ENCODE measurements at places on chromosomes 6 and 20. TPM values are rescaled to one million over a fixed set of nuclear protein-coding genes. Genes with fewer than 3 reads are reported as not detected.

DNA sequence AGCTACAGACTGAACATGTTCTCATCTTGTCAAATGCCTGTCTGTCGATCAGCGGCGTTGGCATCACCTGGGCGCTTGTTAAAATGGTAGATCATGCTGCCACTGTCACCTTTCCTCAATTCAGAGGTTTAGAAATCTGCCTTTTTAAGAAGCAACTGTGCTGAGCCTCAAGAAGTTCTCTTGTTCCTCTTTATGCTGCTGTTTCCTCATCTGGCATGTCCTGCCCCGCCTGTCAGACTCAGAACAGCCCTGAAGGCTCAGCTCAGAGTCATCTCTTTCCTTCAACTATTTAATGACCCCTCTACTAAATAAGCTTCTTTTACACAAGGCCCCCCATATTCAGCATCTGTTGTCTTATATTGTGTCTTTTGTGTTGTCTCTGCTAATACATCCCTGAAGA, 368.2 kb downstream of the EPM2A start:
- H3K4me1 ChIP-seq: no peaks in the 10 kb centered on the region
- H3K27ac ChIP-seq: no peak overlapping the region
- no peak overlapping the region for H3K4me3 ChIP-seq
- no peaks in the 10 kb centered on the region for H3K27me3 ChIP-seq

- no peak for DNase-seq
- H3K4me3 ChIP-seq: no peak overlapping the region
- H3K27me3 ChIP-seq: no peaks in the 10 kb centered on the region
- no peak overlapping the region for H3K27ac ChIP-seq
- H3K4me1 ChIP-seq: no peaks in the 10 kb centered on the region
Observed at GRCh38 chr6:47004463-47004862, 37.7 kb downstream of the ADGRF1 start.

DNA sequence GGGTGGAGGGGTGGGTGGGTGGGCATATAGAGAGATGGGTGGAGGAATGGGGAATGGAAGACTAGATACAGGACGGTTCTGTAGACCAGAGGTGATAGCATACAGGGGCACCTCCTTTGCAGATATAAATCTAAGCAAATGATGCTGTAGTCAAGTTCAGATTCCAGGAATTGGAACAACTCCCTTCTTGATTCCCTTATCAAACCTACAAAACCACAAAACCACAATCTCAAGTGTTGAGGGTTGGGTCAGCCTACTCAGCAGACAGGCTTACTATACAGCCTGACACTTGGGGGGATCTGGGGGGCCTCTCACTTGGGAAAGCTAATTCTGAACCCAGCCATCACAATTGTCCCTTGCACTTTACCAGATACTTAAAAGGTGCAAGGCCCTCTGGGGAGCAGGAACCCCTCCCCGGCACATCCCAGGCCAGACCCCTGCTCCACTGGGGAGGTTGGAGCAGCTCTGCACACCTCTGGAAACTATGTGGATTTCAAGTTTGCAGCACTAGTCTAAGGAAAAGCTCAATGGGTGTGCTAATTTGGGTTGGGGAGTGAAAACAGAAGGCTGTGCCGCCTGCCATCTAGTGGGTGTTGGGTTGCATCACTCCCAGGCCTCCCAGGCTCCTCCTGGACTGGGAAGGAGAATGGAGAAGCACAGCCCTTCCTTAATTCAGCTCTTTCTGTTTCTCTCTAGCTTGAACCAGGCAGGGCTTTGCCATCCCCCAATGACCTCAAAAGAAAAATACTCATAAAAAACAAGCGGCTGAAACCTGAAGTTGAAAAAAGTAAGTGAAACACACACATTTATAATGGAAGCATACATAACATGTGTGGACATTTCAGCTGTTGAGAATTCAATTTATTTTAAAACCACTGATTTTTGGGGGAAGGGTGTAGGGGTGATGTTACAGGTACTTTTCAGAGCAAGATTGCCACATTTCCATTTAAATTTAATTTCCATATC, 121.2 kb upstream of the LAMP5 start:
- H3K27ac ChIP-seq: no peak overlapping the region
- H3K27me3 ChIP-seq: no peaks in the 10 kb centered on the region
- no peaks in the 10 kb centered on the region for H3K36me3 ChIP-seq
- DNase-seq: no peak
- no peaks in the 10 kb centered on the region for H3K4me1 ChIP-seq

DNA sequence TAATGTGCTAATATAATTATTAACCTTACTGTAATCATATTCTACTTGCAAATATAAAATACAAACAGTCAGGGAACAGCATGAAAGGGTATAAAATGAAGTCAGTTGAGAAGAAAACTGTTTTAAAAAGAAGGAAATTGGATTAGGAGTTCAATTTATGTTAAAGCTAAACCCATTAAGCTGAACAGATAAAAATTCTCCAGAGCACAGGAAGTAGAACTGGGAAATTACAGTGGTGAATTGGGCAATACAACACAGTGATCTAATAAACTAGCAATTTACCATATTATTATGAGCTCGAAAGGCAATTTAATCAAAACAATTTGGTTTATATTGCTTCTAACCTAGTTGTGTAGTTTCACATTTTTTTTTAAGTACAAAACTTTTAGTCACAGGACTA, 407.4 kb upstream of the RGS17 start:
- H3K4me3 ChIP-seq: no peak overlapping the region
- no peak for DNase-seq
- H3K27ac ChIP-seq: no peak overlapping the region
- H3K36me3 ChIP-seq: no peaks in the 10 kb centered on the region

- H3K4me3 ChIP-seq: no peak overlapping the region
- DNase-seq: no peak
- H3K36me3 ChIP-seq: no peaks in the 10 kb centered on the region
- H3K27me3 ChIP-seq: no peaks in the 10 kb centered on the region
Observed at GRCh38 chr20:33830371-33830770, 19.2 kb downstream of the CHMP4B start.

DNA sequence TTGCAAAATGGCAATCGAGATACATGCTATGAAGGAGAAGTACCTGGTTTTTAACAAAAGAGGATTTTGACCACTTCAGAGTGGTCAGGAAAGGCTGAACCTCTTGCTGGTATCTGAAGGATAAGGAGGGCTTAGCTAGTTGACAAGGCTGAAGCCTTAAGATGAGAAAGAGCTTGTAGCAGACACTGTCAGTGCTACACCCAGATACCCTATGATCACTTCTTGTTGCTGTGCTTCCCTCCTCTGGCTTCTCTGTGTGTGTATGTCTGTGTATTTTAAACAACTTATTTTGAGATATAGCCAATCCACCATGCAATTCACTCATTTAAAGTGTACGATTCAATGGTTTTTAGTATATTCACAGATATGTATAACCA, 38.9 kb upstream of the TGM2 start:
- DNase-seq: no peak
- no peaks in the 10 kb centered on the region for H3K4me1 ChIP-seq
- no peak overlapping the region for H3K27ac ChIP-seq
- H3K36me3 ChIP-seq: no peaks in the 10 kb centered on the region
- H3K27me3 ChIP-seq: no peaks in the 10 kb centered on the region

- no peak overlapping the region for H3K4me3 ChIP-seq
- H3K4me1 ChIP-seq: no peaks in the 10 kb centered on the region
- no peaks in the 10 kb centered on the region for H3K27me3 ChIP-seq
Observed at GRCh38 chr20:62280303-62280702, 22.5 kb upstream of the ADRM1 start.

- no peaks in the 10 kb centered on the region for H3K27me3 ChIP-seq
- no peak overlapping the region for H3K27ac ChIP-seq
- no peak for DNase-seq
- H3K4me1 ChIP-seq: no peaks in the 10 kb centered on the region
- H3K4me3 ChIP-seq: no peak overlapping the region
- no peaks in the 10 kb centered on the region for H3K36me3 ChIP-seq
Observed at GRCh38 chr20:906001-906520, 10.1 kb downstream of the ANGPT4 start.

GRCh38 chr6:144216668-144217218, 66.4 kb downstream of the STX11 start:
- DNase-seq: no peak
- peak overlapping the region; percentile 78 for H3K4me3 ChIP-seq
- H3K27ac ChIP-seq: peak overlapping the region; percentile 84
- H3K27me3 ChIP-seq: no peaks in the 10 kb centered on the region
- peaks cover 24% of the 10 kb centered on the region for H3K4me1 ChIP-seq

DNA sequence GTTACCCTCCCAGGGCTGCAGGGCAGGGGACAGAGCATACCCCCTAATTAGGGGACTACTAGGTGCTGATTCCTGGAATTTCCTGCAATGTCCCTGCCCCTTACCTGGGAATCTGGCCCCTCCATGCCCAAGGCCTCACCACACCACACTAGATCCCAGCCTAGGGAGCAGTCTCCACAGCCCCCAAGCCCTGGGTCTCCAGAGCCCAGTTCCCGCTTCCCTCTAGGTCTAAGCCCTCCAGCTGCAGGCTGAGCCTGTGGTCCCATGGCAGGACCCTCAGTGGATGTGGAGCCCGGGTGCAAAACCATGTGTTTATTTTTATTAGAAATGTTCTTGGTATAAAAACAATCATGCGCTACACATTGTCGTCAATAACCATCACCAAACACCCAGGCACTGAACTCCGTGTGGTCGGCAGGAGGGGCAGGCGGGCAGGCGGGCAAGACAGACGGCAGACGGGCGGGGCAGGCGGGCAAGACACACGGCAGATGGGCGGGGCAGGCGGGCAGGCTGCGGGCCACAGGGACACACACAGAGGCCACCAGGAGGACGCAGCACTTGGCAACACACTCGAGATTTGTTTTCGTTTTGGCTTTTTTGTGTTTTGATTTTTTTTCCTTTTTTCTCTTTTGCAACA, 124.2 kb downstream of the GRM4 start:
- no peaks in the 10 kb centered on the region for H3K4me1 ChIP-seq
- DNase-seq: no peak
- H3K4me3 ChIP-seq: no peak overlapping the region
- no peaks in the 10 kb centered on the region for H3K36me3 ChIP-seq

DNA sequence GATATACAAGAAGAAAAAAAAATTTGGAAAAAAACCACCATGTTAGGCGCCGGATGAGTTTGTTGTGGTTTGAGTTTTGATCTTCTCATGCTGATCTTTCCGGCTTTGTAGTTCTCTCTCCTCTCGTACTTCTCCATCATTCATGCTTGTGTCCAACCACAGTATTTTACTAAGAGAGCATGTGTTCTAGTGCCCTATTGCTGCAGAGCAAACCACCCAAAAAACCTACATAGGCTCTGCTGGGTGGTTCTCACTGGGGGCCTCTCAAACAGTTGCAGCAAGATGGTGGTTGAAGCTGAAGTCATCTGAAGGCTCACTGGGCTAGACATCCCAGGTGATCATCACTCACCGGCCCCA, 404.2 kb downstream of the PLCB1 start:
- H3K27me3 ChIP-seq: no peaks in the 10 kb centered on the region
- no peak for DNase-seq
- no peaks in the 10 kb centered on the region for H3K4me1 ChIP-seq
- H3K4me3 ChIP-seq: no peak overlapping the region

DNA sequence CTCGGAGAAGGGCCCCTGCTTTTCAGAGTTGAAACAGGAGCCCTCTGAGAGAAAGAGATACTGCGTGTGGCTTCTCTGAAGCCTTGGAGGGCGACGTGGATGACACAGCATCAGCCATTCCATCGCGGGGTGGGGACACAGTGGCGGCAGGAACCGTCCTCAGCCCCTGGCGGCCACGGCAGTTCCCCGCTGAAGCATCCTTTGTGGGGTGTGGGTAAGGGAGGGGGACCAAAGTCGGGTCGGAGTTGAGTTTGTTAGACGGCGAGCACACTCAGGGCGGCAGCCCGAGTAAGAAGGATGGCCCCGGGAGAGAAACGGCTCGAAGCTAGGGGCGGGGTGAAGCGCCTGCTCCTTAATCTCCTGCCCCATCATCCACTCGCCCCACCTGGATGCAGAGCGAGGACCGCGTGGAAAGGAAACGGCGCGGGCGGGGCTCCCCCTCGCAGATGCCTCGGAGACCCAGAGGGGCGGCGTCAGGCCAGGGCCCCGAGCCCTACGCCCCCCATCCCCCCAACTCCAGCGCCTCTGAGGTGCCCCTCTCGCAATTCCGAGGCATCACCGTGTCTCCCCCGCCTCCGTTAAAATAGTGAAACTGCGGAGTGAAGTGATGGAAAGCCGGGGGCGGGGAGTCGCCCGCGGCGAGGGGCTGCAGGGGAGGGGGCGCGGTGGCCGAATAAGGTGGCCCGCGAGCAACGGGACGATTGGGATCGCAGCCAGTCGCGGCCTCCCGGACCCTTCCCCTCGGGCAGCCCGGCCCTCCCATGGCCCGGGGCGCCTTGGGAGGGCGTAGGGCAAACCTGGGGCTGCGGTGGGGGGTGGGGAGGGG, 796 bp upstream of the RREB1 start:
- peaks cover 13% of the 10 kb centered on the region for H3K4me1 ChIP-seq
- H3K36me3 ChIP-seq: no peaks in the 10 kb centered on the region
- peak overlapping the region; percentile 43 for H3K27ac ChIP-seq

GRCh38 chr6:76220805-76221204, 148.3 kb upstream of the IMPG1 start:
- H3K4me1 ChIP-seq: no peaks in the 10 kb centered on the region
- no peaks in the 10 kb centered on the region for H3K36me3 ChIP-seq
- DNase-seq: no peak
- no peak overlapping the region for H3K4me3 ChIP-seq

DNA sequence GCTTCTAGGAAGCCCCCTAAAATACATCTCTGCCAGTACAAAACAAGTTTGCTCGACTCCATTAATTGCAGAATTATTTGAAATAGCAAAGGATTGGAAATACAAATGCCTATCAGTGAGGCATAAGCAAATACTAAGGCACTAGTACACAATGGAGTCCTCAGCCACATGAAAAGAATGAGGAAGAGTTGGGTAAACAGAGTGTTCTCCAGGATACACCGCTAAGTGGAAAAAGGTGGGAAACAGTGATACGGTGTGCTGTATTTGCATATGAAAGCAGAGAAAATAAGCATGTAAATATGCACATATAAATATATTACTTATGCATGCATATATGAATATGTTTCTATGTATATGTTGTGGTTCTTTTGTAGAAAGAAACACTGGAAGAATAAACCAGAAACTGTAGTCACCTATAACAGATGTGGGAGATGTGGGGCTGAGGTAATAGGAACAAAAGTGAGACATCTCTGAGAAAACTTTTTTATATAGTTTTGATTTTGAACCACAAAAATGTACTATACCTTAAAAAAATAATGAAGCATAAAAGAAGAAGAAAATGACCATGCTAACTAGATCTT, 143.4 kb upstream of the MYLIP start:
- no peaks in the 10 kb centered on the region for H3K4me1 ChIP-seq
- H3K4me3 ChIP-seq: no peak overlapping the region
- no peak overlapping the region for H3K27ac ChIP-seq
- H3K36me3 ChIP-seq: no peaks in the 10 kb centered on the region
- no peak for DNase-seq

The SLC26A8 gene
- not detected for total RNA-seq

The KCNG1 gene
- not detected for total RNA-seq

The FAM135A gene
- total RNA-seq: 5.0 TPM

The TPBG gene
- total RNA-seq: 0.33 TPM

The AFG1L gene
- total RNA-seq: 4.8 TPM

The SUMO4 gene
- 5.3 TPM for total RNA-seq

The FERMT1 gene
- not detected for total RNA-seq

The GTSF1L gene
- not detected for total RNA-seq
